ENCODE measurements at places on chromosomes 6 and 20.

GRCh38 chr6:30340589-30341054 is 4.3 kb upstream of the RPP21 start:
- no peak for DNase-seq

DNA sequence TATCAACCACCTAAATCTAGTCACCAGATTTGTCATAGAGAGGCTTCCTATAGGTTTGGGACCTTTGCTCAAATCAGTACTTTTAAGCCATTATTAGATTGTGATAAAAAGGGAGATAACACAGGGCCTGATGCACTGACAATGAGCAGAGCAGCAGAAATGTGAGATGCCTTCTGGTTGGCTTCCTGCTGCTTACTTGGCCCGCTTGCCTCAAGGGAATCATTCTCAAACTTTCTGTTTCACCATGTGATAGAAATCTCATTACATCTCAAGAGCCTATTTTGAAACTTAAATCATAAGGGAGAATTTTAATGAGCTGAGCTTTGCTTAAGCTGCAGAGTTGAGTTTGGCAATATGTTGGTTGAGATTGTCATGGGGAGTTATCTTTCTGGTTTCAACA is 606.0 kb downstream of the DHX35 start:
- no peak for DNase-seq

- no peak for DNase-seq
Measured at GRCh38 chr6:163327921-163328320, 86.6 kb upstream of the QKI start.

GRCh38 chr6:20777801-20778200 is 243.5 kb downstream of the CDKAL1 start:
- DNase-seq, result no peak

DNA sequence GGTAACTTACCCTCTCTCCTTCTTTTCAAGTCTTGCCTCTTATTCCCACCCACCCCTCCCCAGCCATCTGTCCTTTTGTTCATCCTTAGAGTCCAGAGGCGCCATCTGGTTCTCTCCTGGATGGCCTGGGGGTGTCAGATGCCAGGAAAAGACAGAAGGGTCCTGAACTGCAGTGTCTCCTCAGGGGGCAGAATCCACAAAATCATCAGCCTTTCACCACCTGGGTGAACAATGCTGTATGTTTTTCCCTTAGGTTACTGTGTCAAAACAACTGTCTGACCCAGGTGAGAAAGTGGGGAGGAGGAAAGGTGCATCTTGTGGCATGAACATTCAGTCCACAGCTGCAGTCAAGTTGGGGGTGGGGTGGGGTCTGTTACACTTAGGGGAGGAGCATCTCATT is 47.9 kb upstream of the FYN start:
- DNase-seq, result no peak

DNA sequence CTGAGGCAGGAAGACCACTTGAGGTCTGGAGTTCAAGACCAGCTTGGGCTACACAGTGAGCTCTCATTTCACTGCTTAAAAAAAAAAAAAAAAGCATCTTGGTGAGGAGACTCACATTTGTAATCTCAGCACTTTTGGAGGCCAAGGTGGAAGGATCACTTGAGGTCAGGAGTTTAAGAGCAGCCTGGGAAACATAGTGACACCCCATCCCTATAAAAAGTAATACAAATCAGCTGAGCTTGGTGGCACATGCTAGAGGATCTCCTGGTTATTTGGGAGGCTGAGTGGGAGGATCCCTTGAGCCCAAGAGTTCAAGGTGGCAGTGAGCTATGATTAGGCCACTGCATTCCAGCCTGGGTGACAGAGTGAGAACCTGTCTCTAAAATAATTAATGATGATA is 29.4 kb upstream of the SYNCRIP start:
- no peak for DNase-seq

DNA sequence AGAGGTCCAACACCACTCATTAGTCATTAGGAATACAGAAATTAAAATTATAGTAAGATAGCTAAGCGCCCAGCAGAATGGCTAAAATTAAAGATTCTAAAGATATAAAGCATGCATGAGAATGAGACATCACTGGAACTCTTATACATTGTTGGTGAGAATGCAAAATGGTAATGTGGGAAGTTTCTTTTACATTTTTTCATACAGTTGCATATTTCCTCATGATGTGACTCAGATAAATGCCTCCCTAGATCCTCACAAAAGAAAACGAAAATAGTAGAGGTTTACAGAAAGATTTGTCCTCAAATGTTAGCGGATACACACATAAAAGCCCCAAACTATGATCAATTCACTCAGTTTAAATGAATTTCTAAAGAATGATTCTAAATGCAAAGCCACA is 633.7 kb upstream of the GJE1 start:
- no peak for DNase-seq

- DNase-seq, result no peak
Measured at GRCh38 chr6:44925100-44925739, 402.9 kb upstream of the RUNX2 start.

DNA sequence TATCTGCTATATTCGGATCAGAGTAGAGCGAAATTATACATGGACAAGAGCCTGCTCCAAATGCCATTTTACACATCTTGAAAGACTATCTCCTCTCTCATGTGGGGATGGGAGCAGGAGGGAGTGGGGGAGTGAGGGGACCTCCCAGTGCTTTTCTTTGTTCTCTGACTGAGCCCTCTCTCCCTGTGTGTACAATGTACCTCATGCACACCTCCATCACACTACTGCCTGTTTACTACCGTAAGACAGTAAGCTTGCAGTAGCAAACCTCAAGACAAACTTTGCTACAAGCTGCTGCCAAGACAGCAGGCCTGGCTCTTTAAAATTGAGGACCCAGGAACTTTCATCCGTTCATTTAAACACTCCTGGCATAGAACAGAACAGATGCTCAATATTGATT is 7.2 kb downstream of the NHSL1 start:
- DNase-seq, result no peak

All from cortex of kidney (tissue), 1 donor.